ENCODE measurements at places on chromosomes 12 and 14.

- no peak for DNase-seq
These were observed 265.3 kb upstream of the PRICKLE1 start for GRCh38 chr12:42854826-42855225.

- DNase-seq: no peak
These were observed 358.3 kb downstream of the SLC6A15 start for GRCh38 chr12:84554199-84554723.

DNA sequence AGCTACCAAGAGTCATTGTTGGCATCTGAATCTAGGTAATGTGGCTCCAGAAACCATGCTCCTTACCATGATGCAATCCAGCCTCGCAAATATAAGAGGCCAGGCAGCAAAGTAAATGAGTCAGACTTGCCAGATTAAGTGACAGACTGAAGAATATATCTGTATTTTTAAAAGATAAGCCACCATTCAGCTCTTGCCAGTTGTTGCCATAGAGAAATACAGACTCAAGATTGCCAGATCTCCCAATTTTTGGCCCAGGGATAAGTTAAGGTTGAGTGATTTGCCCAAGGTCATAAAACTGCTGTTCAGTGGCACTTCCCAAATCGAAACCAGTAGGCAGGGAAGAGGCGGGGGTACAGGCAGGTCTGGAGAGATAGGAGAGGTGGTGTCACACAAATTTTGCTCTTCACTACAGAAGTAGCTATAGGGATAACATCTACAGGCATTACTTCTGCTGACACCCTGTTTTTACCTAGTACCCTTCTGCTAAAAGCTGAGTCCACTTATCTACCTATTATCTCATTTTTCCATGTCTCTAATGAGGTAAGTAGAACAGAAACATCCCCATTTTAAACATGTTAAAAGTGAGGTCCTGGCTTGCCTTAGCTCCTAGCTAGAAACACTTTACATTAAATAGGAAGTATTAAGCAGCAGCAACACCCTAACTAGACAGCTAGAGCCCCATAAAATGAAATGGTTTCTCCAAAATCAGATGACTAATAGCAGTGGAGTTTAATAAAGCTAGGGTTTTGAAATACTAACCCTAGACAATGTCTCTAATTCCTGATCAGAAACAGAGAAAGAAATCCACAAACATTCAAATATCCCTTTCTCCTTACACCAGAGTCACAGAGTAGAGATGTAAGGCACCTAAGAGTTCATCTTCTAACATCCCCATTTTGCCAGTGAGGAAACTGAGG, 19.5 kb downstream of the DCAF5 start:
- peak; percentile 3 for DNase-seq

- peak; percentile 64 for DNase-seq
These were observed 76.2 kb downstream of the PDZRN4 start for GRCh38 chr12:41264281-41264680.

DNA sequence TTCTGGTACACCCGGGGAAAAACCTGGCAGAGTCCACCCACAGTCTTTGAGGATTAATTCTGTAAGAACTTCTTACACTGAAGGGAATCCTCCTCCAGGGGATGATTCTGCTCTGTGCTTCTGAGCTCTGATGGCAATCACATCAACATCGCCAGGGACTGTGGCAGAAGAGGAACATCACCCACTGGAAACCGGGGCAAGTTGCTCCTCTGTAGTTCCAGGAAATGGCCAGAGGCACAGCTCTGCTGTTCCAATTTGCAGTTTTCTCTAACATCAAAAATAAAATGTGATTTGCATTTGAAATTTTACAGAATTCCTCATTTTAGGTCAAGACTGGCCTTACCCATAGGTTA, 207.6 kb downstream of the DAD1 start:
- no peak for DNase-seq

GRCh38 chr12:31832740-31833729, 104.2 kb upstream of the AMN1 start:
- DNase-seq: peak; percentile 63

DNA sequence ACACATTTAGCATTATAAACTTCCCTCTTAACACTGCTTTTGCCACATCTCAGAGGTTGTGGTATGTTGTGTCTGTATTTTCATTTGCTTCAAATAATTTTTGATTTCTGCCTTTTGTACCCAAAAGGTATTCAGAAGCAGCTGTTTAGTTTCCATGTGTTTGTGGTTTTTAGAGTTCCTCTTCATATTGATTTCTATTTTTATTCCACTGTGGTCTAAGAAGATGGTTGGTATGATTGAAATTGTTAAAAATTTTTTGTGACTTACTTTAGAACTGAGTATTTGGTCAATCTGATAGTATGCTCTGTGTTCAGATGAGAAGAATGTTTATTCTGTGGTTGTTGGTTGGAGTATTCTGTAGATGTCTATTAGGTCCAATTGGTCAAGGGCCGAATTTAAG, 76.4 kb downstream of the IFNG-AS1 start:
- DNase-seq: no peak

Data from DMS53 (cell line).